ENCODE measurements at places on chromosomes 13 and 19. TPM values are rescaled to one million over a fixed set of nuclear protein-coding genes. Genes with fewer than 3 reads are reported as not detected.

DNA sequence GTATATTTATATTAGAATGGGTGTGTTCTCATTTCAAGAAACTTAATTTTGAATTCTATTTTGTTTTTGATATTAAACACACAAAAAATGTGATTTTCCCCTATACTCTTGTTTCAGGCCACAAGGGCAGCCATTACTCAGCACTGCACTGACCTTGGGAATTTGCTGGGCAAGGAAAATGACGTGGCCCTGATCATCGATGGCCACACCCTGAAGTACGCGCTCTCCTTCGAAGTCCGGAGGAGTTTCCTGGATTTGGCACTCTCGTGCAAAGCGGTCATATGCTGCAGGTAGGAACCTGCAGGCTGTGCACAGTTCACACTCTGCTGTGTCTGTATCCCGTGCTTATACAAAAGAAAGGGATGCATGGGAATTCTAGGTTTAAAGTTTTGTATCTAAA, 327.3 kb downstream of the ATP8A2 start:
- DNase-seq, result no peak

GRCh38 chr19:6226444-6227155, 53.2 kb downstream of the MLLT1 start:
- peak; percentile 5 for DNase-seq

- DNase-seq, result no peak
Measured at GRCh38 chr19:32172566-32173160, 172.7 kb upstream of the ZNF507 start.

DNA sequence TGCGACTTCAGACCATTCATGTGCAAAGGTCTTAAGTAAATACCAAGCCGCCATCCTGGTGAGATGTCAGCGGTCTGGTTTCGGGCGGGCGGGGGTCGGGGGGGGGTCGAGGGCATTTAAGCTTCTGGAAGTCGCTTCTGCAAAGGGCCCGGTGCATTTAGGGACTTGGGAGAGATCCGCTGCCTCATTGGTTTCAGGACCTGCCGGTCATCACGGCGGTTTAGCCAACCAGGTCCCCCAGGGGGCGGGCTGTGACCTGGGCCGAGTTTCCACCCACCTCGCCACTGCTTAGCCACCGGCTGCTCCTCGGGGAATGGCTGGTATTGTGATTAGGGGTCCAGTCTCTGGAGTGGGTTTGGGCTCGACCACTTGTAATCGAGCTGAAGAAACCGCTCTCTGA, 7.8 kb downstream of the ANKLE1 start:
- peak; percentile 69 for DNase-seq

Gene CCDC169
- total RNA-seq, result 1.4 TPM

DNA sequence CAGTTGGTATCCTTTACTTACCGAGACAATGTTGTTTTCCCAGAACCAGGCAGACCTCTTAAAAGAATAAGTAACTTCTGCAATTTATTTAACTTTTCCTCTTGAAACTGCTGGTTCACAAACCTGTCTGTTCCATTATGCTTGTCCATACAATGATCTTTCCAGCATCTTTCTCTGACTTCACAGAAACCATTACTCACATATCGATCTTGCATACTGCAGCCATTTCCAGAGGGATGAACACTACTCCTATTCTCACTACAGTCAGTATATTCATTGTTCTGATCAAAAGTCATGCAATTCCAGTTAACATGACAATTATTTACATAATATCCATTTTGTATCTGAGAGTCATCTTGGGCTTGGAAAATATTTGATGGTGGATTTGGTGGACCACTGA, 2.8 kb downstream of the N4BP2L2 start:
- no peak for DNase-seq

- no peak for DNase-seq
Measured at GRCh38 chr13:40776681-40777165, 5.7 kb upstream of the MRPS31 start.

DNA sequence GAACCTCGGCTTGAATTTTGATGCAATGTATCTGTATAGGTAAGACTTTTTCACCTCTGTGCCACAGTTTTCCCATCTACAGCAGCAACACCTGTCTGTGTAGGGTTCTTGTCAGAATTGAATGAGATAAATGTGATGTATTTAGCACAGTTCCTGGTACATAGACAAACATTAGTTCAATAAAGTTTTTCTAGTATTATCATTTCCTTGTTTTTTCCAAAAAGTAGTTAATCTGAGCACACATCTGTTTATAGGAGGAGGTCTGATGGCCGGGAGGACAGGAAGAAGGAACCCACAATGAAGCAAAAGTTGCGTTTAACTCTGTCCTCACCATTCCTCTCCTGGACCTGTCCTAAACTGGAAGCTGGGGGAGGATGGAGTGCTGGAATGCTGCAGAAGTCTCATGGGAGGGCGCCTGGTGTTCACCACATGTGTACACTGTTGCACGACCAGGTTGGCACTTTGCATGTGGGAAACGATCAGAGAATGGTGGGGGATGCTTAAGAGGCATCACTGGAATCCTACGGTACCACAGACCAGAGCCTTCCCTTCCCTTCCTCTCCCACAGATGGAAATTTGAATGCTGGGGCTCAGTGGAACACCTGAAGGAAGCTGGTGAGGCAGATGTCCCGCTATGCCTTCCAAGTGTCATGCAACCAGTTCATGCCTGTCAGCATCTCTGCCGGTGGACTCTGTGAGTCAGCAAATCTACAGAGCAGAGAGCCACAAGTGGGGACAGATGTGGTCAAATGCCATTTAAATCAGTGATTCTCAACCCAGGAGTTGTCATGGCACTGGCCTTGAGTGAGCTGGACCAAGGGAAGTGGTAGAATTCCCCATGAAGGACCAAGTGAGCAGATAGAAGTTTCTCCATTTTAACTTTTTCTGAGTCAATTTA, 315.6 kb downstream of the DLEU7 start:
- no peak for DNase-seq

DNA sequence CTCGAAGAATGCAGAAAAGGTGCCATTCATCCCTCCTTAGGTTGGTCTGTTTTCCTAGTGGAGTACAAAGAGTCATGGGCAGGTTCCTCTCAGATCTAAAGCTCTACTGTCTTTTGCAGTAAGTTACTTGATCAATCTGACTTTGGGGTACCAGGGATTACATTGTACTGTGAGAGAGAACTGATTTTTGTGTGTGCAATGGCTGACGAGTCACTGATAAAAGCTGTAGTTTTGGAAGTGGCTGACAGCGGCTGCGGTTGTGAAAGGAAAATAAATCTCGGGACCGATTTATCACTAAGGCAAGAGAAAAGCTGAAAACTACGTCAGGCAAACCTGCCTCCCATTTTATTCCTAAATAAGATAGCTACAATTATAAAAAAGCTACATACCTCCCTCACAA, 26.9 kb downstream of the UTP14C start:
- no peak for DNase-seq

Gene PCDH9
- 26.1 TPM for total RNA-seq

Gene ZNF540
- 5.3 TPM for total RNA-seq

- DNase-seq, result no peak
Measured at GRCh38 chr13:73385848-73386247, 327.0 kb downstream of the KLF5 start.

GRCh38 chr19:313169-313987, 22.2 kb upstream of the PLPP2 start:
- no peak for DNase-seq
